ENCODE measurements at places on chromosomes 11 and 22.

DNA sequence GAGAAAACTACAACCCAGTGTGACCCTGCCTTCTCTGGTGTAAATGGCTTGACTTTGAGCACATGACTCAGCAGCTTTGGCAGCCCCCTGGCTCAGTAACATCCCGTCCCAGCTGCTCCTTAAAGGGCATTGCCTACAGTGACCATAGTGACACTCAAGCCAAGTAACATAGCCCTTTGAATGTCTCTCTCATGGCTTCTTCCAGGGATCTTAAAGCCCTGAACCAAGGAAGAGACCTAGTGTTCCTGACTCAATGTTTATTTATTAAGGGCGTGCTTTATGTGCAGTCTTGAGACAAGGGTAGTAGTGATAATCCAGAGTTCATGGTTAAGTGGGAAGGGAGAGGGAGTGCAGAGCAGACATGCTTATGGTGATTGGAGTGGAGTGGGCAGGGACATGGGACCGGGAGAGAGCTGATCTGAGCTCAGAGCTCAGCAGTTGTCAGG is 125.7 kb downstream of the PARVA start:
- DNase-seq, result peak; percentile 40

- DNase-seq, result no peak
These were observed 10.8 kb downstream of the ST14 start for GRCh38 chr11:130170345-130170744.

GRCh38 chr11:129943036-129943435 is 47.7 kb upstream of the NFRKB start:
- no peak for DNase-seq

GRCh38 chr11:127000981-127001380 is 411 bp upstream of the KIRREL3 start:
- DNase-seq, result no peak
